CD4-positive, alpha-beta T cell treated with Interleukin-21 for 1 hour (primary cell): ENCODE measurements at places on chromosomes 7 and 10.

DNA sequence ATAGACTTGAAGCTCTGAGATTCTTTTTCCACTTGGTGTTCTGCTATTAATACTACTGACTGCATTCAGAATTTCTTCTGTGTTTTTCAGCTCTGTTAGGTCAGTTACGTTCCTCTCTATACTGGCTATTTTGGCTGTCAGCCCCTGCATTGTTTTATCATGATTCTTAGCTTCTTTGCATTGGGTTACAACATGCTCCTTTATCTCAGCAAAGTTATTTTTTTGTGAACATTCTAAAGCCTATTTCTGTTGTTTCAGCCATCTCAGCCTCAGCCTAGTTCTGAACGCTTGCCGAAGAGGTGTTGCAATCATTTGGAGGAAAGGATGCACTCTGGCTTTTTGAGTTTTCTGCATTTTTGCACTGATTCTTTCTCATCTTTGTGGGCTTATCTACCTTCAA lies 201.5 kb upstream of the GNAI1 start:
- no peak for DNase-seq

DNA sequence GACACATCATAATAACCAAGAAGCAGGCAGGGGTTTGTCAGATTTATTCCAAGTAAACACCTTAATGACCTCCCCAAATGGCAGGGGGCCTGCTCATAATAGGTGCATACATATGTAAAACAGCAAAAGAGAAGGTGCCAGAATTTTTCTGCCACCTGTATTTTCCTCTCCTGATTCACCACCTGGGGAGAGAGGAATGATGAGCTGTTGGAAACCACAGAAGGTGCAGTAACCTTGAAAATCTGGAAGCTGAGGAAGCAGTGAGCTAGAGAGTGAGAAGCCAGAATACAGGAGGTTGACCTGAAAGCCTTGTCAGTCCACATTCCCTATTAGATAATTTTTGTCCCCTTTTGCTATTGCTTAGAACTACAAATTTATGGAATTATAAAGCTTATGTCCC lies 46.2 kb upstream of the PDE1C start:
- no peak for DNase-seq

- no peak for DNase-seq
Measured at GRCh38 chr10:72094574-72094973, 6.2 kb upstream of the SPOCK2 start.

- DNase-seq, result no peak
Measured at GRCh38 chr10:116278846-116279245, 5.8 kb upstream of the GFRA1 start.

DNA sequence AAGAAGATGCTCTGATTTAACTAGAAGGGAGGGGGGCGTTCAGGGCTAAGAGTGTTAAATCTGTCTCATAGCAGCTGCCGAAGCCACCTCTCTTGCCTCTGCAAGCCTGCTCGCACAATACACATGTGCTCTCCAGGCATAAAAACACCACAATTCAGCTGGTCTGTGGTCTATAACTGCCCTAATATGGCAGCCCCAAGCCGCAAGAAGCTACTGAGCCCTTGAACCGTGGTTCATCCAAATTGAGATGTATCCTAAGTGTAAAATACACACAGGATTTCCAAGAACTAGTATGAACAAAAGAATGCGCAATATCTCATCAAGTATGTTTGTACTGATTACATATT lies 70.8 kb upstream of the FGFR2 start:
- no peak for DNase-seq

DNA sequence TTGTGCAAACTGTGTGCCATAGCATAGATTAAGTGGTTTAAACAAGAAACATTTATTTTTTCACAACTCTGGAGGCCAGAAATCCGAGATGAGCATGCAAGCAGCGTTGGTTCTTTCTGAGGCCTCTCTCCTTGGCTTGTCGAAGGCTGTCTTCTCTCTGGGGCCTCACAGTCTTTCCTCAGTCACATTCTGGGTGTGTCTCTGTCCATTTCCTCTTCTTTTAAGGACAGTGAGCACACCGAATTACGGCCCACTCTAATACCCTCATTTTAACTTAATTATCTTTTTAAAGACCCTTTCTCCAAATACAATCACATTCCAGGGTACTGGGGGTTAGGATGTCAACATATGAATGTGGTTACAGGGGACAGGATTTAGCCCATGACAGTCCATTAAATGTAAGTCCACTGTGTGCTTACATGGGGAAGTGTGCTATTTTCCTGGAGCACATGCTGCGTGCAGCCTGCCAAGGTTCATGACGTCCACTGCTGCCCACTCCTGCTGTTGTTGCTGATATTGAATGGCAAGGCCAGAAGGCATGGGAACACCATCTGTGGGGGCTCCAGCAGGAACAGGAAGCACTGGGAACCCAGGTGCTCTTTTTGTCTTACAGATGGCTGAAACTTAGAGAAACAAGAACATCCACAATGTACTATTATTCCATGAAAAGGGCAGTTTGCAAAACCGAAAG lies 365.5 kb downstream of the GALNT17 start:
- no peak for DNase-seq

- no peak for DNase-seq
Measured at GRCh38 chr7:17370901-17371585, 72.6 kb downstream of the AHR start.

- DNase-seq, result no peak
Measured at GRCh38 chr10:61410353-61411070, 42.7 kb downstream of the TMEM26 start.

DNA sequence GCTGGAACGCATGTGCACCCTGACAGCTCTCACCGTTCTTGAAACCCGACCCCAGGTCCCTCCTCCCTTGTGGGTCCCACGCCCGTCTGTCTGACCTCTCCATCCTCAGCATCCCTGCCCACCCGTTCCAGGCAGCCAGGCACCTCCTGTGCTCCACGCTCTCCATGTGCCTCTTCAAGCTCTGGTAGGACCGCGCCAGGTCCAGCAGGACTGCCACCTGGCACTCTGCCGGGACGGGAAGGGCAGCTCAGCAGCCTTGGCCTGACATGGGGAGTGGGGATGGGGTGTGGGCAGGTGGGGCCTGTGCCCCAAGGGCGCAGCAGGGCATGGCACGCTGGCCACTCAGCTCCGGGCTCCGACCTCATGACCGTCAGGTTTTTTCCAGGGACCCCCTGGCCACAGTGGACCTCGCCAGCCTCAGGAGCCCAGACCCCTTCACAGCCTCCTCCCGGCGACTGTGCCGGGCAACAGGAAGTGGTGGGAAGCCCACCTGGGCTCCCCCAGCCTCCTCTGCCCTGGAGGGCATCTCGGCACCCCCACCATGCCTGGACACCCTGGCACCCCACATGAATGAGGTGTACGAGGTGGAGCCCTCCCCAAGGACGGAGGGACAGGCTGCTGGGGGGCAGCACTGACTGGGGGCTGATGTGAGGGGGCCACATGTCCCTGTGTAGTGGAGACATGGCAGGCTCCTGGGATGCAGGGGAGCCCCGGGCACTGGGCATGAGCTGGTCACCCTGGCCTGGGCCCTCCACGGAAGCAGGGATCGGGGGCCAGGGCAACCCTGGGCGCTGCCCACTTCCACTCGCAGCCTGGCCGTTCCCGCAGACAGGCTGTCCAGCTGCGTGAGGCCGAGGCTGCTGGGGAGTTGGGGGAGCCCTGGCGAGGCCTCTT lies 25.1 kb upstream of the NKX6-2 start:
- DNase-seq, result no peak

- DNase-seq, result peak; percentile 55
Measured at GRCh38 chr10:24722676-24723385, 856 bp downstream of the ARHGAP21 start.

DNA sequence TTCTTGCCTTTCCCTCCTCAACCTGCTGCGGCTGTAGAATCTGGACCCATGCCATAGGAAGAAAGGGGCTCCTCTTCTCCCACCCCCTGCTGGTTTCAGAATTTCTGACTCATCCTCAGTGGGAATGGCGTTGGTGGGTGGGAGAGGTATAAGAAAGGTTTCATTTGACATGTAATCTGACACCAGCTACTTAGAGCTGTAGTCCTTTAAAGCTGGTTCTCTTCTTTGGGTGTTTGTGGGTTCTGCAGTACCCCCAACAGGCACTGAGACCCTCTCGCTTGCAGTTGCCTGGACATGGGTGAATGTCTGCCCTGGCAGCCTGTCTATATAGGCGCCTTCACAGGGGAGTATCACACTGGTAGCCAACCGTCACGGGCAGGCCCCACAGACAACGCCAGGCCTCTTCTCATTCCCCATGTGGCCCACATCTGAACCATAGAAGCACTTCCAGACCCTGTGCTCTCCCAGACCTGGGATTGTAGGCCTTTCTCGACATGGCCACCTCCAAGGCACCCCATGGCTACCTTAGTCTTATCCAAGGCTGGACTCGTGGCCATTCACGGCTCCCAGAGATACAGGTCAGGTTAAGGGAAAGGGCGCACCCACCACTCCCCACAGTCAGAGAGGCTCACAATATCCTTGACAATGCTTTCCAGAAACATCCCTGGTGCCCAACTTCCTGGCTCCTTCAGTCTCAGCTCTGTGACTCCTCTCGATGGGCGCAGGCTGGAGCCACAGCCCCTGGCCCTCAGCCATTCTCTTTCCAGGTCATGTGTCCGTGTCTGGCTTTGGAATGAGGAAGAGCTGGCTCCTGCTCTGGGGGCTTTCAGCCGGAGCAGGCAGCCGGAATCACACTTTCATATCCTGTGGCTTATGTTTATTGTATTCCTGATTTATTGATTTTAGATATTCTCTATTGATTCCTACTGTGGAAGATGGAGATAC lies 17.5 kb downstream of the ZNF862 start:
- no peak for DNase-seq

DNA sequence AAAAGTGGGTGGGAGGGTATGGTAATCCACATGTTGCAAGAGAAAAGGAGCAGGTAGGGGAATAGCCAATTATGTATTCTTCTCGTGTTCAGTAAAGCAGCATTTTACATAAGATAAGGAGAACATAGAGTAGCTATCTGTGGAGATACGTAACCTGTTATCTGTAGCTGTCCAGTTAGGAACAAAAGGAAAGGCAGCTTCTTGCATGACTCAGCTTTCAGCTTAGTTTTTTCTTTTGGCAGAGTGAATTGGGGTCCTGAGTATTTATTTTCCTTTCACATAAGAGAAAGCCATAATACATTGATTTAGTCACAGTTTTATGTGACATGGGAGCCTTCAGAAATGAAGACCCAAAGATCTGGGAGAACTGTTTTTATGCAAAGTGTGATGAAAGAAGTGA lies 116.7 kb upstream of the IMMP2L start:
- DNase-seq, result no peak

GRCh38 chr10:29372920-29373319 lies 84.0 kb downstream of the LYZL1 start:
- DNase-seq, result no peak

- no peak for DNase-seq
Measured at GRCh38 chr10:49350846-49351532, 44.9 kb downstream of the DRGX start.

DNA sequence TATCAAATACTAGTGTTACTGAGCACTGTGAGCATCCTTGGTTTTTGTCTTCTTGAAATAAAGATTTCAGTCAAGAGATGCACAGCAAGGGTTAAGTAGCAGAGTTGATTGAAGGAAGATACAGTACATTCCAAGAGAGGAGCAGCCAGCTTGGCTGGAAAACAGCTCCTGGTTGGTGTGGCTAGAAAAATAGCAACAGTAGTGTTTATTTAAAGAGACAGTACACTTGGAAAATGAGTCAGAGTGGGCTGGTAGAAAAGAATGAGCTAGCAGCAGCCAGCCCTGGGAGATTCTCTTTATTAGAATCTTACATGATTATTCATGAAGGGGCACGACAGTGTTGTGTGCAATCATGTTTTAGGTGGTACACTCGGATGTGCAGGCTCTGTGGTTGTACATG lies 1016.4 kb upstream of the SORCS1 start:
- no peak for DNase-seq

DNA sequence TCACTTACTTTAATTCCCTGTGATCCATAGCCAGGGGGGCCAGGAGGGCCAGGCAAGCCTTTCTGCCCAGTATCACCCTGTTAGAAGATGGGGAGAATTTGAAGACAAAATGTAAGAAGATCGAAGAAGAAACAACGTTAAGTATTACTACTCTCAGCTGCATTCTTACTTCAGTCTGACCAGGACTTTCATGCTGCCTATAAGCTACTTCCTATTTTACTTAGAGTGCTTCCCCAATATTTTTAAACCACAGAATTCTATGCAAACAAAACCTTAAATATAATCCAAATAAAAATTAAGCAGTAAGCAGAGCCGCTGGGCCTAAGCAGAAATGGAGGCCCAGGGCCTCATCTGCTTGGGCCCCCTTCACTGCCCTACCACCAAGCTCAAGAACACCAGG lies 117.8 kb downstream of the COL28A1 start:
- no peak for DNase-seq

DNA sequence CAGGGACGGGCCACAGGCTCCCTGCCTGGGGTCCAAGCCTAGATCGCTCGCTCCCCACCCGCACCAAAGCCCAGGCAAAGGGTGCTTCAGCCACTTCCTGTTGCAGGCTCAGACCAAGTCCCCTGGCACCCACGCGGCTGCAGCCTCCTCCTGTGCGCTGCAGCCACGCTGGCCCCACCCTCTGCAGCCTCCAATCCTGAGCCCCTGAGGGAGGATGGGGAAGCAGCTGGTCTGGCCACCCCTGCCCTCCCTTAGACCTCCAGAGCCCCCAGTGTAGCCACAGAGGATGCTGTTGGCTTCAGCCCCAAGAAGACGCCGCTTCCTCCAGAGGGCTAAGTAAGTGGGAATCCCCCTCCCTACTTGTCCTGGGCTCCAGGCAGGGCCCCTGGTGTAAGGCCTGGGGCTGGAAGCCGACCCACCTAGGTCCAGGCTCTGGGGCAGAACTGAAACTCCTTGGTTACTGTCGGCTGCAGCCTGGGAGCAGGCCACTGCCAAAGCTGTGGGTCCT lies 9.4 kb downstream of the LIMK1 start:
- peak; percentile 12 for DNase-seq

DNA sequence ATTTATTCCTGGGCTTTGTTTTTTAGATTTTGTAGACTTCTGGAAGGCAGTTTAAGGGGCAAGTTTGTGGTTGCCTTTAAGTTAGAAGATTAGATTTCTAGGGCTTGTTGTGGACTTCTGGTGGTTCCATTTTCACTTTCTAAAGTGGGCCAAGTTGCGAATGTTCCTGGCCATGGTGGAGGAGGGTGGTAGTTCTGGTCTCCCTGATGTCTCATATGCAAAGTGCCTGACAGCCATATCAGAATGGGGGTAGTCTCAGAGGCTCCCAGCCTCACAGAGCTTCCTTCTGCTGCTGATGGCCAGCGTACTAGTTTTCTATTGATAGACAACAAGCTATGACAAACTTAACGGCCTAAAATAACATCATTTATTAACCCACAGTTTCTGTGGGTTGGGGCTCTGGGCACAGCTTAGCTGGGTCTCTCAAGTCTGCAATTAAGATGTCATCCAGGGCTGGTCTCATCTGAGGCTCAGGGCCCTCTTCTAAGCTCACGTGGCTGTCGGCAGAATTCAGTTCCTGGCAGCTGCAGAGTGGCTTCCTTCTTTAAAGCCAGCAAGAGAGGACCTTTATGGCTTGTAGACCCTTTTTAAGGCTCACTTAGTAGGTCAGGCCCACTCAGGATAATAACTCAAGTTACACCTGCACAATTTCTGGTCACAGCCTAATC lies 44.8 kb downstream of the BMPER start:
- no peak for DNase-seq

DNA sequence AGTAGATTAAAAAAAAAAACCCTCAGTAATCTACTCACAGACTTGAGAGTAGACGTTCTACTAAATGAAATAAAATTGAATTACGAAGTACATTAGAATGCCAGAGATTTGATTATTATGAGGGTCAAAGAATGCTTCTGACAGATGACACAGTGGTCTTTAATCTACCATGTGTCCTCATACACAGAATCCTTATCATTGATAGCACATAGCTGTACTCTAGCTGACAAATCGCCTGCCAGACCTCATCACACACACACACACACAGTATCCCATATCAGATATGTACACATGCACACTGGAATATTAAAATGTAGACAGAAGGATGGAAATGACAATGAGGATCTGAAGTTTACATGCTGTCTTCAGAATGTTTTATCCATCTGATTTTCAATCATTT lies 104.6 kb downstream of the SORCS1 start:
- no peak for DNase-seq
